ENCODE measurements at places on chromosomes 5 and 9.

GRCh38 chr5:170297589-170298462 is at the start of gene LCP2:
TSS of gene LCP2 (minus strand) at chr5:170297777. CDS start at chr5:170297611, 166 bp downstream.
- no peak for DNase-seq

DNA sequence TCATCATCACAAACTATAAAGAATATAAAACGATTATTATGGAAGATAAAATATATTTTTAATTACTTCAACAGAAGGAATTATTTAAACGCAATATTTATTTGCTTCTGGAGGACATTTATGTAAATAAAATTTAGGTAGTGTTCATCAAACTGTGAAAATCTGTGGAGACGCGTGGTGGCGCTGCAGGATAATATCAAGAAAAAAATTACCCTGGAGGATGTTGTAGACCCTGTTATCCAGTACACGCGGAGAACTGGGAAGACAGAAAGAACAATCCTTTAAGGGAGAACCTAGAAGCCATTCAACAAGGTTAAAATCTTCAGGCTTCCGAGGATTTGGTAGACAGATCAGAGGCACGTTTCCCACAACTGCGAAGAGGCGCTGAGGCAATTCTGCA is at the start of gene PCDHB12:
Gene PCDHB12, plus strand, starts transcription at position 242 of the 400 bp plus-strand sequence. CDS start 189 bp downstream, outside the sequence.
- no peak for DNase-seq

DNA sequence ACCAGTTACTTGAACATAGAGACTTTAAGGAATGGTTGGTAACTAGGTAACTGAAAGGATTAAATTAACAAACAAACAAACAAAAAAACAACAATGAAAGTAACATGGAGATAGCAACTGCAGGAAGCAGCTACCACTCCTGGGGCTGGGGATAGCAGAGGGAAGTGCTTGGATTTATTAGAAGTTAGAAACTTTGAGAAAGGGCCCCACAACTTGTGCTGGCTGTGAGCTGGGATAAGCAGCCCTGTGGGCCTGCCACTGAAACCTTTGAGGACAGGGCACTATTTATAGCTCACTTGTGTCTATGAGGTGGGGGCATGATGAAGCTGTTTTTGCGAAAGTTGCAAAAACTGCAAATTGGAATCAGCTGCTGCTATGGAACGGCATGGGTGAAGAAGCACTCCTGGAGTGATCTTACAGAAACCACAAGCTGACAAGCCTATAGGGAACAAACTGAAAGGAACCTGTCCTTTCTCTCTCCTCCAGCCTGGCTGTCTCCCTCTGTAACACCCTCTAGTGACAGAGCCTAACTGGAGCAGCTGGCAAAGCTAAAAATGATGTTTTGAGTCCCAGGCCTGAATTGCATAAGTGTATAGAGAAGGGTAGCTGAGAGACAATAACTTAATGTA is 91.4 kb upstream of the RANBP6 start:
- DNase-seq: peak; percentile 17

DNA sequence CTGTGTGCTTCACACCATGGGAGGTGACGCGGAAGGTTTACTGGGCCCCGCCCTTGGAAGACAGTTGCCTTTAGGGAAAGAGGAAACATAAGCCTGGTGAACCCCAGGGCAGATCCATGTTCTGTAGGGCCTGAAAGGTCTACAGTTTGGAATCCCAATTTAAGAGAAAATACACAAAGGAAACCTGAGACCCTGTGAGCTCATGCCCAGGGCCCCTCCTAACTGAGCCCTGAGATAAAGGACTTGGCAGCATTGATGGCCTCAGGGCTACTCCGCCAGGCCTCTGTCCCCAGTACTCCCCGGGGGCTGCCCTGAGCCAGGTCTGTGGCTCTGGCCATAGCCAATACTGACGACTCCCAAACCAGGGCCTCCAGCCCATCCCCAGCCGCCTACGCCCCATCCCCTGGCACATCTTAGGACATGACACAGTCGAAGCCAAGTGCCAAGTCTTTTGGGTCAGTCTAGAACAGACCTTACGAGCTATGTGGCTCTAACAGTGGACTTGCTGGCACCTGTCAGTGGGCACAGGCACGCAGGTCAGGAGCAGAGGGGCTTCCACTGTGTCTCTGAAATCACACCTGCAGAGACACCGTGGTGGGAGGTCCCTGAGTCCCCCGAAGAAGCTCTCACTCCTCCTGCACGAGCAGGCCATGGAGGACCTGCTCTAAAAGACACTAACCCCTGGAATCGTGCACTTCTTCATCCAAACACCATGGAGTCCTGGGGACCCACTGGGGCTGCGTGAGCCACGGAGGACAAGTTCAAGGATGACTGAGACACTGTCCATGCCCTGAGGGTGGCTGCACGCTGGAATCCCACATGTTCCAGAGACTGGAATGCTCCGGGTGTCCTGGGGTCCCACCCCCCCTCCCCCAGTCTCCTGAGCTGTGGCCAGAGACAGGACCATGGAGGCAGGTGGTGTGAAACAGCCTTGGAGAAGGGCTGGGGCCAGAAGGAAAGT is 40.3 kb upstream of the BARHL1 start:
- no peak for DNase-seq

- no peak for DNase-seq
Observed at GRCh38 chr9:2613730-2614271, 7.8 kb upstream of the VLDLR start.

DNA sequence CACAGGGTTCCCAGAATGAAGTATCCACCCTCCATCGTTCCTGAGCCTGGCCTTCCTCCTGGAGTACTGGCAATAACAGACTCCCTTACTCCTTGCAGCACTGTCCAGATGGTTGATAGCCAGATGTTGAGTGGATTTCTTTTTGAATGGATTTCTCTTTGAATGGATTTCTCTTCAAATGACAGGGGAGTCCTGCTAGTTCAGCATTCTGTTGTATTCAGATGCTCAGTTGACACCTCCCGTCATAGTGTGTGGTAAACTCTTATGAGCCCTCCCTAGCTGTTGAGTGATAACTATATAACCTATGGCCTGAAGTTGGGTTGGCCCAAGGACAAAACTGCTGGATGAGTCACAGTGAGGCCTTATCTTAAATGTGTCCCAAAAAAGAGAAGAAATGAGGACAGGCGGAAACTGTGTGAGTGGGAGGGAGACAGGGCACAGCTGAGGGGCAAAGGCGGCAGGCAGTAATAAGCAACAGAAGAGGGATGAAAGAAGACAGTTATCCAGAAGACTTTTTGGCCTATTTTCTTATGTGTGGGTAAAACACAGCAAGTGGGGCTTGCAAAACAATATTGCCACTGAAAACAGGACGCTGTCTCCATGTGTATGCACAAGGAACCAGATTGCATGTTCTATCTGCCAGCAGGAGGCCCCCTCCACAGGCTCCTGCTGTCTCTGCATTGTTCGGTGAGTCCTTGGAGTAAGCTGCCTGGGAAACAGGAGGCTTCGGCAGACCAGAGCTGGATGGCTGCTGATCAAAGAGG is 209.5 kb upstream of the S1PR3 start:
- no peak for DNase-seq

GRCh38 chr5:91382530-91383026 is 539 bp downstream of the ARRDC3 start:
- DNase-seq: peak; percentile 50

Data from kidney capillary endothelial cell (primary cell).